A549 treated with RU486 at 1 μM for 4 hours (cell line): ENCODE measurements at places on chromosomes 4 and X. TPM values are rescaled to one million over a fixed set of nuclear protein-coding genes. Genes with fewer than 3 reads are reported as not detected.

TMPRSS11B gene
- not detected in 5 replicates for total RNA-seq

GC gene
- total RNA-seq, result not detected in 5 replicates

WAS gene
- total RNA-seq, result 0.20 to 0.54 TPM (median 0.32 TPM) in 4 of 5 replicates, not detected in the other

TLR1 gene
- total RNA-seq, result 0.29 to 0.67 TPM (median 0.57 TPM) in 5 replicates
